ENCODE measurements at places on chromosomes 6 and 20.

DNA sequence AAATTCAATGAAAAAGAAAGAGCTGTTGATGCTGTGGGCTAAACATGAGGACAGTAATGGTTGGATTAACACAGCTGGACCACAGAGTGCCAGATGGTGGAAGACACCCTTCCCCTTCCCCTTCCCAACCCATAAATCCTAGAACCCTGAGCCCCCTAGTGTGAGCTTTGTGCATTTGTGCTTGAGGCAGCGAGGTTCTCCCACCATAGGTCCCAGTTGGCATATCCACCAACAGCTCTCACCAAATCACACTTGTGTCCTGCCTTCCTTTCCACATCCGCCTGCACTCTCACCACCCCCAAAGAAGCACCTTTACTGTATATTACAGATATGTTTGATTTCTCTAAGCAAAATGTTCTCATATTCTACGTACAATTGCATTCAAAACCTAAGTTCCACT is 32.8 kb upstream of the HBS1L start:
- DNase-seq = no peak

DNA sequence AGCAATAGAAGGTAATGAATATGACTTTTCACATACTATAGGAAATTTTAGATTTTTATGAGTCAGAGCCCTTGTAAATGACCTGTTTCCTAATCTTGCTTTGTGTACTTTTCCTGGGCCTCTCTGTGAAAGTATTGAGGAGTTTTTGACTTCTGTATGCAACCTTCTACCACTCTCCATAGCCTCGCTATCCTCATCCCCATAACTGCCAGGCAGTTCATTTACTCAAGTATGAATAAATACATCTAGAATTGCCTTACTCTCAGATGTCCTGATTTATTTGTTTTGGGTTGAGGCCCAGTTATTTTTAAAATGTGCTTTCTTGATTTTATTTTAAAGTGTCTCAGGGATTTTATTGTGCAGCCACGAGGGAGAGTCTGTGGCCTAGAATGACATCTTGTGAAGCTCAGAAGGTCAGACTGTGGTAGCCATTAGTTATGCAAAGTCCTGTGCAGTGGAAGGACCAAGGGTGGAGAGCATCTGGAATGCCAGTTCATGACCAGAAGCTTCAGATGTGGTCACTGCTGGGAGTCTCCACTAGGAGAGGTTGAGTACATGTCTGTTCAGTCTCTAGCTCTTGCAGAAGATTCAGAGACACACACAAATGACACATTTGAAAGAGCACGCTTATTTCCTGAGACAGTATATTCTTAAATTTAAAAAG is 346.2 kb upstream of the IMPG1 start:
- DNase-seq = no peak

- DNase-seq = peak; percentile 94
Observed at GRCh38 chr6:87589693-87590416, at the start of the genes ORC3 and RARS2. Gene ORC3 (plus strand): TSS chr6:87590135. CDS start chr6:87590169, 34 bp downstream. Gene RARS2 (minus strand): TSS chr6:87589987. CDS start chr6:87589957, 30 bp downstream.

DNA sequence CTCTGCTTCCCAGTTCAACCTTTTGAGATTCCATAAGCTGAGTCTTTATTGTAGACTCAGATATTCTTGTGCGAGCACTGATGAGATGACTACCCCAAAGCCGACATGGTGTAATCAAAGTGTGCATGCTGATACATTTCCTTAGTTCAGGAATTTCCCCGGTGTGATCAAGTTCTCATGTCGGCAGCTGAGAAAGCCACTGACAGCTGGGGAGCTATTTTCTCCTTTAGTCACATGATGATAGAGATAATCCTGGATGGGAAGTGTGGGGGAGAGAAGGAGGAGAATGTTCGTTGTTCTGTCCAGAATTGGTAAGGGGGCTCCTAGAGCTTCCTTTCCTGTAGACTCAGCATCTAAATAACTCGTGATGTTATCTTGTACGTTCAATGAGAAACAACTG is 7.7 kb upstream of the CAP2 start:
- DNase-seq = no peak

- DNase-seq = no peak
Observed at GRCh38 chr20:24547967-24548366, 78.5 kb downstream of the SYNDIG1 start.

Data from left kidney (tissue), 8 donors.